ENCODE measurements at places on chromosomes 6 and 20. TPM values are rescaled to one million over a fixed set of nuclear protein-coding genes. Genes with fewer than 3 reads are reported as not detected.

The SGK2 gene
- total RNA-seq: 56.8 TPM

The MAFB gene
- total RNA-seq: 22.5 TPM

The HLA-DQA2 gene
- 2.4 TPM for total RNA-seq

The MAVS gene
- 44.9 TPM for total RNA-seq

The PGC gene
- 6.7 TPM for total RNA-seq

The QRSL1 gene
- total RNA-seq: 12.2 TPM

The BMP7 gene
- 1.2 TPM for total RNA-seq

DNA sequence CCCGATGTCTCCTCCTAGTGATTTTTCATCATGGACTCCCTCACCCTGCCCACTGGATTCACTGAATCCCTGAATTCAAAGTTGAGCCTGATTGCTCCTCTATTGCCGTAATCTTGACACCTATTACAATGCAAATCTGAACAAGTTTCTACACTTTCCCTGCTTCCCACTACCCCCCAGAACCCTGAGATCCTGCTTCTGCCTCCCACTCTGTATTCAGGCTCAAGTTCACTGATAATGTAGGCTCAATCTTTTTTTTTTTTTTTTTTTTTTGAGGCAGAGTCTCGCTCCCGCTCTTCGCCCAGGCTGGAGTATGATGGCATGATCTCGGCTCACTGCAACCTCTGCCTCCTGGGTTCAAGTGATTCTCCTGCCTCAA lies 3.6 kb upstream of the DCBLD1 start:
- DNase-seq: no peak

DNA sequence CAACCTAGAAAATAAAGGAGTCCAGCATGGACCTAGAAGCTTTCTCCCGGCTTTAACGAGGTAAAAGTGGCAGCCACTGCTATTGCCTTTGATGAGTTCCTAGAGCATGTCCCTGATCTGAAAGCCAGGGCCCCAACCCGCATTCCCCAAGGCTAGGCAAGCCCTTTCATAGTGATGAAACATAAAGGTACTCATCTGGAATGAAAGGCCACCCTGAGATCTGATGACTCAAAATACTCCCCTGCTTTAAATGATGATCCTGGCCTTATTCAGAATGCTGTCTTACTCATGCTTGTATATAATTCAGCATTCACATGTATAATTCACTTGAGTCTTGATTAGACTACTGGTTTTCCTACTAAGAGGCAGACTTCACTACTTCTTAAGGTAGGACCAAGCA lies 21.3 kb downstream of the TTPAL start:
- no peak for DNase-seq

- DNase-seq: peak; percentile 63
Observed at GRCh38 chr20:56400001-56400640, 7.7 kb downstream of the CSTF1 start.

- DNase-seq: no peak
Observed at GRCh38 chr6:108134213-108134970, 31.4 kb upstream of the NR2E1 start.

- no peak for DNase-seq
Observed at GRCh38 chr20:48754292-48754691, 73.5 kb downstream of the PREX1 start.
